Peyer's patch (tissue), 4 donors: ENCODE measurements at places on chromosomes 16 and 17. TPM values are rescaled to one million over a fixed set of nuclear protein-coding genes. Genes with fewer than 3 reads are reported as not detected.

Gene RASL10B
- 1.1 TPM for total RNA-seq

Gene TBC1D3I
- total RNA-seq, result 0.80 TPM

GRCh38 chr17:55758171-55758570, 7.3 kb downstream of the PCTP start:
- H3K27ac ChIP-seq, result no peak overlapping the region
- H3K36me3 ChIP-seq, result no peaks in the 10 kb centered on the region
- H3K27me3 ChIP-seq, result no peaks in the 10 kb centered on the region
- no peak for DNase-seq
- H3K4me1 ChIP-seq, result no peaks in the 10 kb centered on the region
- no peak overlapping the region for H3K4me3 ChIP-seq

DNA sequence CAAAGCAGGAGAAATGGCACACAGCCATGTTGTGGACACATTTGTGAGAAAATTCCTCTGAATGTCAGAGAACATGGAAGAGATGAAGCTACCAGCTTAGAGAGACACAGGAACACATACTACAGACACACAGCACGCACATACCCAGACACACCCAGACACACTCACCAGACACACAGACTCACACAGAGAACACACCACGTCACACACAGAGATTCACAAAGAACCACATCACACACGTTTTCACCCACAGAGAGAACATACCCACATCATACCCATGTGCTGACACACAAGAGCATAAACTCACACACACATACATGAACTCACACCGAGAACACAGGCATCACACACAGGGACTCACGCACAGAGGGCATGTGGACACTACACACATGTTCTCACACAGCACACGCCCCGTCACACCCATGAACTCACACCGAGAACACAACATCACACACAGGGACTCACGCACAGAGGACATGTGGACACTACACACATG, 124.9 kb downstream of the METRNL start:
- no peaks in the 10 kb centered on the region for H3K27me3 ChIP-seq
- peak overlapping the region; percentile 22 for H3K27ac ChIP-seq
- H3K36me3 ChIP-seq, result no peaks in the 10 kb centered on the region
- no peak overlapping the region for H3K4me3 ChIP-seq
